ENCODE measurements at places on chromosomes 5 and 9. TPM values are rescaled to one million over a fixed set of nuclear protein-coding genes. Genes with fewer than 3 reads are reported as not detected.

- no peak for DNase-seq
Observed at GRCh38 chr5:142175039-142175438, 66.5 kb downstream of the NDFIP1 start.

GRCh38 chr5:88954511-88954910 is 71.5 kb upstream of the MEF2C start:
- peak; percentile 79 for DNase-seq

GRCh38 chr5:174211277-174211626 is 165.7 kb downstream of the NSG2 start:
- no peak for DNase-seq

DNA sequence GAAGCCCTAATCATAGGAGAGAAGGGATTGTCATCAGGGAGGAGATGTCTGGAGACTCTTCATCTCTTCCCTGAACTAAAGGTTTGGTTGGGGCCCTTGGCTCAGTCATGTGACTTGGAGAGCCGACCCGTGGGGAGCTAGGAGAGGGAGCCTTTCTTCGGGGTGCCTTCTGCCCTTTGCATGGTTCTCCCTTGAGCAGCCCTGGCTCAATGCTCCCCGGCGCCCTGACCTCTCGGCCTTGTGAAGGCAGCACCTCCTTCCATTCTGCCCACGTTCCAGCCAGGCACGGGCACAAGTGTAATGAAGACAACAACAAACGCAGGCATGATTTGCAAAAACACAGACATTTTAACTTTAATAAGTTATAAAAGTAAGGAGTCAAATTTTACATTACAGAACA is 50.4 kb downstream of the ZNF354C start:
- DNase-seq: no peak

Gene KIF12
- not detected for total RNA-seq

All from fibroblast of the aortic adventitia (primary cell).